ENCODE measurements at places on chromosomes 12 and 14.
A peak's percentile ranks its signal among the peaks of the same experiment; 100 is the strongest.

DNA sequence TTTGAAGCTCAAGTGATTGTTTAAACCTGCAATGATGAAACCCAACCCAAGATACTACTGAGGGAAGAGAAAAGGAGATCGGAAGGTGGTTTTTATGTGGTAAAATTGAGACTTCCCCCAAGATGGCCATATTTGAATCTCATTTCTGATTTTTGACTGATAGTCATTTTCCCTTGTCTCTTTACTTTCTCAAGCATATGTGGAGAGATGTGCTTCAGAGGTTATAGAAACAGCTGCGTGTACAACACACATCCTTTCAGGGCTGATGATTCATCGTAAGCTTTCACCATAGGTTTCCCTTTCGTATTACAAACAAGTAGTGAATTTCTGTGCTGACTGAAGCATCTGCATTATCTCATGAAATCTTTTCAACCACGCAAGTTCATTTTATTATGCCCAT lies 276.2 kb downstream of the EMP1 start:
- no peak for DNase-seq

DNA sequence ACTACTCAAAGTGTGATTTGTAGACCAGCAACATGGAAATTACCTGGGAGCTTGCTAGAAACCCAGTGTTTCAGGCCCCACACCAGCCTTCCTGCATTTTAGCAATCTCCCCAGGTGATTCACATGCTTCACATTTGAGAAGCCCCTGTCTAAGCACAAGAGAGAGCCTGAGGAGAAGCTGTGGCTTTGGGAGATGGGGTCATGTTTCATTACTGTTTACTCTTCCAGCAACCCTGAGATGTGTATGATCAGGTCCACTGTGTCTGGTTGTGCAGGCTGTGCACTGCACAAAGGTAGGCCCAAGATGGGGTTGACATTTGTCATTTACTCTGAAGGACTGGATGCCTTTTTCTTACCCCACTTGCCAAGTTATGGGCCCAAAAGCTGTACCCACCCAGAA lies 190.1 kb downstream of the SLC41A2 start:
- no peak for DNase-seq

DNA sequence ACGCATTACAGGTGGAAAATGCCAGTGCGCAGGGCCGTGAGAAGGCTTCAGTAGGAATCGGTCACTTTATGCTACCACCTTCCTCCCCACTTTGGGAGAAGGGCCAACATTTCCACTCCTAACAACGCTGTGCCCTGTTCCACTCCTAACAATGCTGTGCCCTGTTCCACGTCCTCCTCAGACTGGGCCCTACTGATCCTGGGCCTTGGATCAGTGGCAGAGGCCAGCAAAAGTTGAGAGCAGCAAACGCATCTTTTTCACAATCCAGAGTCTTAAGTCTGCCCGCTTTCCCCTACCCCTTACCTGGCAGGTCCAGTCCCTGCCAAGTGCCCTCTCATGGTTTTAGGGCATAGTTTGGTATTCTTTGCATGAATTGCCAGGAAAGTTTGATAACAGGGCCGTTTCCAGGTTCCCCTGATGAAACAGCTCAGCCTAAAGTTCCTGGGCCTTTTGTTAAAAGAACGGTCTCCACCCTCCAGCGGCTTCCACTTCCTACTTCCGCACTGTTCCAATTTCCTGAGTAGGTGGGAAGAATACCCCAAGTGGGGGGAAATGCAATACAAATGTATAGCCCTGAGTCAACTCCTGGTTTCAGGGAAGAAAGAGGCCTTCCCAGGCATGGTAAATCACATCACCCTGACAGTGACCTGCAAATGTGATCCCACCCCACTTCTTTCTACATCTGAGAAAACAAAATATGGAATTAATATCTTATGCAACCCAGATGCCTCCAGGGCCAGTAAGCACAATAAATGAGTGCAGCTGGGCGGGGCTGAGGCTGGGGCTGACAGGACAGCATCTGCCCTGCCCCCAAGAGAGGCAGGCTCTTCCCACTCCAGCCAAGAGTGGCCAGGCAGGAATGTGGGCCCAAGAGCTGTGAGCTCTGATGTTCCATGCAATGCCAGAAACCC lies 15.0 kb downstream of the KCTD10 start:
- no peak for DNase-seq

GRCh38 chr12:122527478-122527944 lies 462 bp downstream of the KNTC1 start:
- peak; percentile 11 for DNase-seq

- no peak for DNase-seq
These were observed 133.8 kb upstream of the TBX3 start for GRCh38 chr12:114817571-114818425.

- DNase-seq, result no peak
These were observed 260.6 kb upstream of the GARIN6 start for GRCh38 chr12:99386907-99387306.

DNA sequence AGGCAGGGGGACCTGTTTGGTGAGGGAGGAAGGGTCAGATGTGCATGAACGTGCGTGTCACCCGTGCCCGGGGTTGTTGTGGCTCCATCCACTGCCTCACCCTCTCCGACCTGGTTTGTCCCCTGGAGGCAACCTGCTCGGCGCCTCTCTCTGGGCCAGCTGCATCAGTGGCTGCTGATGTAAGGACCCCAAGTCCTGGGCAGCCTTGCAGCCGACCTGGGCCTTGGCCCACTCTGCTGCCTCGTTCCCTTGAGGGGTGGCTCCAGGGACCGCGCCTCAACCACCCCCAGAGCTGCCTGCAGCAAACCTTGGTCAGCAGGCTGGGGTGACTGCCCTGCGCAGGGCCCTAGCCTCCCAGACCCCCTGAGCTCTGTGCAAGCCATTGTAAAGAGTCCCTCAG lies 351.7 kb downstream of the TMEM121 start:
- DNase-seq, result no peak

DNA sequence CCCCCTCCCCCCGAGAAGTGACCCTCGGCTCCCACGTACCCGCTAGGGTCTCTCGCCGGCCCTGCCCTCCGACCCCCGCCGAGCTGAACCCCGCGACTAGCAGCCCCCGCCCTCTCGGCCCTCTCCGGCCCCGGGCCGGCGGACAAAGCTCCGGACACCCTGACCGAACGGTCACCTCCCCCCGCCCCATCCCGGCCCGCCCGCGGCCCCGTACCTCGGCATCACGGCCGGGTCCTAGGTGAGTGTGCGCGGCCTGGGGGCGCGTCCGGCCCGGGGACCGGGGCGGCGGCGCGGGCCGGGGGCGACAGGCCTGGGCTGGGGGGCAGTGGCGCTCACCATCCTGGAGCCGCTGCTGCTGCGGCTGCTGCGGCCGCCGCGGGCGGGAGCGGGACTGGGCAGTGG lies at the start of gene FIGNL2:
FIGNL2 (minus strand) TSS at position 393 of the 402 bp plus-strand sequence. CDS start 26,305 bp downstream, outside the sequence.
- no peak for DNase-seq

DNA sequence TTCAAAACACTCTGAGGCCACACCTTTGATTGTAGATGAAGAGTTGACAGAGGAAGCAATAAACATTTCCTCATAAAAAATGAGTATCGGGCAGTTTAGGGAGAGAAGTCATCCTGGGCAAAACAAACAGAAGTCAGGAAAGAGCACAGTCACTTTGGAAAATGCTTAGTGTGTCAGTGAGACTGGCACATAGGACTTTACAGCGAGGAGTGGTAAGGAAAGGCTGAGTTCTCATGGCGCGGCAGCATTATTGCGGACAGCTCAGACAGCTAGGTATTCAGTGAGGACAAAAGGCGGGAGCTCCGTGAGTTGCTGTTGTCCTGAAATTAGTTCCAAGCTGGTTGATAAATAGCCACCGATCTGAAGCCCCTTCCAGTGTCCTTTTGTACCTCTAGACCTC lies 229.9 kb downstream of the SNAPC1 start:
- no peak for DNase-seq

GRCh38 chr14:72726444-72726843 lies 167.5 kb downstream of the DPF3 start:
- no peak for DNase-seq

DNA sequence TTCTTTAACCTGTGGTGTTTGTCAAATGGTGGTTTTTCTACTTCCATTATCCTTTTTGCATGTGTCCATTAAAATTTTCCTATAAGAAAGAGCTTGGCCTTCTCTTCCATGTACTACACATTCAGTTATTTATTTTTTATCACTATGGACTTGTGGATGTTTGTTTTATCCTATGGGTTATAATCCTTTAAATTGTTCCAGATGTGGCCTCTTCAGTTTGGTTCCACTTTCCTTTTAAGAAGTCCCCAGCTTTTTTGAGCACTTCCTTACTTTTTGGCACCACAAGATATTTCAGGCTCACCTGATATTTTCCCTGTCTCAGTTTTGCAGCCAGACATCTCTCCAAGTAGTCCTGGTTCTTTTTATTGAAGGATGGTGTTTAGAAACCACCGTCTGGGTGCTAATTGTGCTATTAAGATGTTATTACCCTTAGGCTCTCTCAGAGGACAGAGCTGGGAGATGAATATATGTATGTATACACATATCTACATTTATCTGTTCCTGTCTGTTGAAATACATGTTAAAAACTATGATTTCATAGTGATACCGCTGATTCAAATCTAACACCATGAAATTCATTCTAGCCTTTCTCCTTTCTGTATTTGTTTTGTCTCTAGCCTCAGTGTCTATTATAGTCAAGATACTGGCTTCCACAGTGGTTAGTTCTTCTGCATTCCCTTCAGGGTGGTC lies 408.5 kb upstream of the RGS6 start:
- no peak for DNase-seq

GRCh38 chr12:39401459-39401858 lies 41.5 kb downstream of the KIF21A start:
- DNase-seq, result no peak

DNA sequence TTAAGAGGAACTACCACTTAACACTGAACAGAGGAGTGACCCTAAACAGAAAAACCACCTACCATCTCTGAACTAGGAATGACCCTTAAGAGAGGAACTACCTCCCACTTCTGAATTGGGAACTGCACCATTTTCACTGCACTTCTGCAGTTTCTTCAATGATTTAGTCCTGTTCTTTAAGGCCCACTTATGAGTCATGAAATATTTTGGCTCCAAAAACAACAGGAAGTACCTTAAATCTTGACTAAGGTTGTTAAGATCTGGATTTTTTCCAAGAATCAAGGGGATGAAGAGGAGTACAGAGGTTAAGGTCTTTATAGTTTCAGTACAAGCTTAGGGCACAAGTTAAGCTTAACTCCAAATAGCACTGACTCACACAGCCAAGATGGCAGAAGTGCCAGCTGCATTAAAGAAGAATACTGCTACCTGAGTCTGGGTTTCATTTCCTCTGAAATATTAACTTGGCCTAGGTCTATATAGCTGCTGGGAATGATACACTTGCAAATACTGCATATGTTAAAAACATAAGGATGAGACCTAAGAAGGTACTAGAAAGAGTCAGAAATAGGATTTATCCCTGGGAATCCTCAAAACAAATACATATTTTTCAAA lies 4.2 kb downstream of the NPC2 start:
- no peak for DNase-seq

DNA sequence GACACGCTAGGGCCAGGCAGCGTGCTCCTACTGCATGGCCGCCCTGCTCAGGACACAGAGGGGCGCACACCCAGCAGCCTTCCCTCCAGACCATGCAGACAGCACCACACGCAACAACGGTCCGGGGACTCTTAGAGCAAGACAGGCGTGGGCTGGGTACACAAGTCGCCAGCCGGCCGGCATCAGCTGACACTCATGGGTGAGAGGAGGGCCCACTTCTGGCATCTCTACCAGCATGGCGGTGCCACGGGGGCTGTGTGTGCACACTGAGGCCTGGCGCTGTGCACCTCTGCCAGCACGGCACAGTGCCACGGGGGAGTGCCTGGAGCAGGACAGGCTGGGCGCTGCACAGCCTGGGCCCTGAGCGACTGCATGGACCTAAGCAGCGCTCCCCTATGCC lies 6.7 kb upstream of the BTBD6 start:
- DNase-seq, result no peak

All from stimulated activated CD4-positive, alpha-beta T cell treated with anti-CD3 and anti-CD28 coated beads, Interleukin-15, amount 100 ng/mL, for 48 hours (primary cell).